ENCODE measurements at places on chromosomes 3 and 15.
A peak's percentile ranks its signal among the peaks of the same experiment; 100 is the strongest.

- DNase-seq, result no peak
Measured at GRCh38 chr15:87896936-87897335, 359.6 kb downstream of the NTRK3 start.

GRCh38 chr3:102400142-102400541 lies 34.7 kb upstream of the ZPLD1 start:
- no peak for DNase-seq

- no peak for DNase-seq
Measured at GRCh38 chr15:63056829-63057228, 14.3 kb downstream of the TPM1 start.

GRCh38 chr15:73139744-73140553 lies 87.7 kb downstream of the NEO1 start:
- DNase-seq, result no peak

DNA sequence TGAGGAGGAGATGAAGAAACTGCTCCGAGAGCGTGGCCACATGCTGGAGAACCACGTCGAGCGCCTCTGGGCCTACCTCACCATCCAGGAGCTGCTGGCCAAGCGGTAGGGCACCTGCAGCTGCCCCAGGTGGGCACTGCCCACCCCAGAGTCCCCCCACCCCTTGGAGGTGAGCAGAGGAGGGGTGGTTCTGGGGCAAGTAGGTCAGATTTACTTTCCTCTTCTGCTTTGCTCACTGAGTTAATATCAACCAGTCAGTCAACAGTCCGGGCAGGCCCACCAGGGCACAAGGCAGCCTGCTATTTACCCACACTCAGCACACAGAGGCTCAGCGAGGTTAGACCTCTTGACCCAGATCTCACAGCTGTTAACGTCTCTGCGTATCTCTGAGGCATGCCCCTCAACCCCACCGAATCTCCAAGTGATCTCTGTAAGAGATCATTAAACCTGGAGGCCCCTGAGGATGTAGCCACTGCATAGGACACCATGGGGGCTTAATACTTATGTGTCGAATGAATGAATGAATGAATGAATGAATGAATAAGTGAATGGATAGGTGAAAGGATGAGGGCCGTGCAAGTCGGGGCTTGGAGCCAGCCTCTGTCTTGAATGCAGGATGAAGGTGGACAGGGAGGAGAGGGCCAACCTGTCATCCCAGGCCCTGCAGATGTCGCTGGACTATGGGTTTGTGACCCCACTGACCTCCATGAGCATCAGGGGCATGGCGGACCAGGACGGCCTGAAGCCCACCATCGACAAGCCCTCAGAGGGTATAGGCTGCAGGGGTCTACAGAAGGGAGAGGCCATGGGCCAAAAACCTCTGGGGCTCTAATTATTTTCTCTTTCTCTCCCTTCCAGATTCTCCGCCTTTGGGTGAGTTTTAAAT lies 8.0 kb upstream of the ITIH3 start:
- DNase-seq, result no peak

- no peak for DNase-seq
Measured at GRCh38 chr3:186096290-186096689, 12.6 kb downstream of the ETV5 start.

GRCh38 chr3:184574515-184575417 lies 13.2 kb downstream of the EPHB3 start:
- peak; percentile 57 for DNase-seq

GRCh38 chr15:87816811-87817210 lies 439.7 kb downstream of the NTRK3 start:
- no peak for DNase-seq

- DNase-seq, result no peak
Measured at GRCh38 chr15:85336880-85337279, 43.5 kb upstream of the AKAP13 start.
